GM04504 (cell line): ENCODE measurements at places on chromosomes 11 and 22.

- DNase-seq, result no peak
Measured at GRCh38 chr22:22738959-22739585, 94.7 kb downstream of the GGTLC2 start.

- no peak for DNase-seq
Measured at GRCh38 chr11:71477641-71478527, 24.9 kb downstream of the NADSYN1 start.

DNA sequence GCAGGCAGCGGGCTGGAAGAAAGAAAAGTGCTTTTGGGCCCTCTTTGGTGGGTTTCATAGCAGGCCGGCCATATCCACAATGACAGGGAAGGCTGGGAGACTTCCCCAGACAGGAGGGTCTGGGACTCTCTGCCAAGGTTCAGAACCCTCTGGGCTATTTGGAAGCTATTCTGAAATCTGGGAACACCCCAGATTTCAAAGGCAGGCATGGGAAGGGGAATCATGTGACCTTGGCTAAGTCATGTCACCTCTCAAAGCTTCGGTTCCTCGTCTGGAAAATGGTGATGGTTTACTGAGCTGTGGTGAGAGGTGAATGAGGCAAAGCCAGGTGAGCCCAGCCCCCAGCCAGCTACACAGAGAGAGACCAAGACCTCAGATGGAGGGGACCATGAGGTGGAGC lies 4.6 kb downstream of the CASTOR1 start:
- DNase-seq, result no peak

DNA sequence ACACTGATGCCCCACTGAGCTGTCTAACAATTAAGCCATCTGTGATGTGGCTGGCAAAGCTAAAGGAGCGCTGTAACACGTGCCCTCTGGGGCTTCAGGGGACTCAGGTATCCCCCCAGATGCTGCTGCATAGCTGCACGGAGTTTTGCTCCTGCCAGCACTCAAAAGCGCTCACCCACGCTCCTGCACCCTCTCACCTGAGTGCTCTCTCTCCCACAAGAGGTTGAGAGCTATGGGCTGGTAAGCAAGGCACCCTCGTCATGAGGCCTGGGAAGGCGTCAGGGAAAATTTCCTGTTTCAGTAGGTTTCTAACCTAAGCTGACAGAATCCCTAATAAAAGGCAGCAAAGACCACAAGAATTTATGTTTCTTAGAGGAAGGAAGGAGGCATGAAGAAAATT lies 850.3 kb downstream of the OPCML start:
- no peak for DNase-seq

DNA sequence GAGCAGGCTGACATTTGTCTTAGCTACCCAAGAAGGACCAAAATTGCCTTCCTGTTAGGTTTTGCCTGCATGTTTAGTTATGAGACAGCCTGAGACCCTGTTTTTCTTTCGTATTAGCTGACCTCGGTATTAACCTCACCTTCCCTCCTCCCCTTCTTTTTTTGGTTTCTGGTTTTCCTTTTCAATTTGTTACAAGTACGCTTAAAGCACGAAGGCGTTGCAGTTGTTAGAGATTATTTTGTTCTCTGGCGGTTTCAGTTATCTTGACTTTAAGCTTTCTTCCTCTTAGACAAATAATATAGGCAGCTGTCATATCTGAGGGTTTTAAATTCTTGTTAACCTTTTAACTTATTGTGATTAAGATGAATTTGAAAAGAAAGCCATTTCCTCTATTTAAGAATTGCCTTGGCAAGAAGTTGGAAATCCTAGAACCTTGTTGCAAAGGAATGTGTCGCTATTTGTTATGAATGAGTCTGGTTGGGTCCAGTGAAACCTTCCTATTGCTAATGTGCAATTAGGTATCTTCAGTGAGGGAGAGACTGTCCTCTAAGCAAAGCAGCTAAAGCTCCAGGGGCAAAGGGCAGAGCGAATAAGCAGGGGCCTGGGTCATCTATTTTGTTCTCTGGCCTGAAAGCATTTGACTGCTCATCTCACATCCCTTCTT lies 45.7 kb downstream of the PACS1 start:
- DNase-seq, result no peak

- DNase-seq, result no peak
Measured at GRCh38 chr11:1052133-1053011, 15.9 kb upstream of the MUC6 start.
